ENCODE measurements at places on chromosomes 13 and 19.

GRCh38 chr13:48304143-48304876 is 759 bp downstream of the RB1 start:
- peak; percentile 40 for DNase-seq

DNA sequence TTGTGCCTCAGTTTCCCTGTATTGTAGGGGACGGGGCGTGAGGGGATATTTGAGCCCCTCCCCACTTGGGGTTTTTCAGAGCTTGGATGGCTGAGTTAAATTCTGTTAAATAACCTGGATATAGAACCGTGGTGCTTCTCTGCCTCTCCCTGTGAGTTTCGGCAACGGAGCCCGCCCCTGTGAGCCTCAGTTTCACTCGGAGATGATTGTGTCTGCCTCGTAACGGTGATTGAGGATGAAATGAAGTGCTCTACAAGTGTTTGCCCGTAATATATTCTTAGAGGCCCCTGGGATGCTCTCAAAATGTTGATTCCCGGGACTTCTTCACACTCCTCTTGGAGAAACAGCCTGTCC is 509 bp downstream of the KXD1 start:
- DNase-seq = no peak

DNA sequence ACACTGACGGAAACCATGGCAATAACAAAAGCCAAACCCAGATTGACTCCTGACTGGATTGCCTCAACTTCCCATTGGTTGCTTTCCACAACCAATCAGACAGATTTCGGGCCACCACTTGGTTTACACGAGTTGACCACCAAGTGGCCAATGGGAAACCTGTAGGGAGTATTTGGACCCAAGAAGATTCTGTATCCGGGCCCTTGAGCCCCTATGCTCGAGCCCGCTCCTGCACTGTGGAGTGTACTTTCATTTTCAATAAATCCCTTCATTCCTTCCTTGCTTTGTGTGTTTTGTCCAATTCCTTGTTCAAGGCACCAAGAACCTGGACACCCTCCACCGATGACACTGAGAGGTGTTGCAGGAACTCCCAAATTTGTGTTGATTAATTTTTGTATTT is 24.1 kb upstream of the URI1 start:
- no peak for DNase-seq

- peak; percentile 50 for DNase-seq
Observed at GRCh38 chr13:44879452-44880058, 109.7 kb downstream of the NUFIP1 start.

DNA sequence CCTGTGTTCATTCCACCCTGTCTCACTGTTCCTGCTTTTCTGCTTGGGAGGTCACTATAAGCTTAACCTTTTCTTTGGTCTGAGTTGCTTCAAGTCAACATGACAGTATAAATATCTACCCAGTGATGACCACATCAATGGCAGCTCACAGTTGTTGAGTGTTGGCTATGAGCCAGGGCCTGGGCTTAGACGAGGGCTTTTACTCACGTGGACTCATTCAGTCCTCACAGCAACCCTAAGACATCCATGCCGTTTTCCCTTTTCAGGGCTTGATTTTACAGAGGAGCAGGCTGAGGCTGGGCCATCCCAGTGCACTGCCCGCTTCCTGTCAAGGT is 10.2 kb upstream of the CCDC97 start:
- DNase-seq = peak; percentile 61
